Activated CD4-positive, CD25-positive, alpha-beta regulatory T cell (primary cell): ENCODE measurements at places on chromosomes 2 and 18.

- DNase-seq: no peak
These were observed 258.9 kb upstream of the APCDD1 start for GRCh38 chr18:10195529-10195928.

DNA sequence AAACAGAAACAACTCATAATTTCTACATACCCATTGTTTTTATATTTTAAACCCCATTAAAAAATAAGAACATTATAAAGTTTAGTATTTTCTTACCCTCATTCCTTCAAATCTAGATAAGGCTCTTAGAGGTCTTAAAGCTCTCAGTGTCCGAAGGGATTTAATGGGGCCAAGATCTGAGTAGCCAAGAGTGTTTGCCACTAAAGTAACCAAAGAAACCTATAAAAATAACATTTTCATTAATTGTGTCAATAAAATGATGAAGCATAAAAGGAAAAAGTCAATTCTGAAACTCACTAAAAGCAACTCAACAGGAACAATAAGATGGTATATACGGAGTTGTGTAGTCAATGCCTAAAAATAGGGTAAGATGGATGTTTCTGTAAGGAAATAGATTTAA, 105.4 kb upstream of the SCN1A start:
- DNase-seq: no peak

- no peak for DNase-seq
These were observed 3.3 kb upstream of the ZNF532 start for GRCh38 chr18:58861353-58861752.

DNA sequence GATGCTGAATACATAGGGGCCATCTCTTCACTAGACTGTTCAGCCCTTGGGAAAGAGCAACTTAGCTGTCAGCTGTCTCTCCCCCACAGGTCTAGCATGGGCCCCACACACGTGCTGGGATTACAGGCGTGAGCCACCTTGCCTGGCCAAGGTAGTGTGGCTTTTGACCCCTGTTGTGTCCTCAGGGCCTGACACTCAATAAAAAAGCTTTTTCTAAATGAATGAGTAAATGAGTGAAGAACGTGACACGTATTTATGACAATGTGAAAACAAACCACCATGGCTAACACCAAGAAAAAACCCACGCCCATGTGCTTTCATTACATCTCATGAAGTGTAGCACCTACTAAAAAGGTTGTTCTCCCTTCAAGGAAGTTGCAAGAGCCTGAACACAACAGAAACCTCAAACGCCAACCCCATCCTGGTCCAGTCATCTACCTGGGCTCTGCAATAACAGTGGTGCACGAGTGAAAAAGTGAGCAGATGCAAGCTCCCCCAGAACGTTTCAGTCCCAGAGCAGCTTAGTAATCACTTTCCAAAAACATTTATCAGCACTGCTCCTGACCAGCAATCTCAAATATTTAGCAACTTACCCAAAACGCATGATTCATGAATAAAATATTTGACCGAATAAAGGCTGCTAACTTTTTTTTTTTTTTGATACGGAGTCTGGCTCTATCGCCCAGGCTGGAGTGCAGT, 3.4 kb downstream of the WDFY1 start:
- DNase-seq: peak; percentile 39

DNA sequence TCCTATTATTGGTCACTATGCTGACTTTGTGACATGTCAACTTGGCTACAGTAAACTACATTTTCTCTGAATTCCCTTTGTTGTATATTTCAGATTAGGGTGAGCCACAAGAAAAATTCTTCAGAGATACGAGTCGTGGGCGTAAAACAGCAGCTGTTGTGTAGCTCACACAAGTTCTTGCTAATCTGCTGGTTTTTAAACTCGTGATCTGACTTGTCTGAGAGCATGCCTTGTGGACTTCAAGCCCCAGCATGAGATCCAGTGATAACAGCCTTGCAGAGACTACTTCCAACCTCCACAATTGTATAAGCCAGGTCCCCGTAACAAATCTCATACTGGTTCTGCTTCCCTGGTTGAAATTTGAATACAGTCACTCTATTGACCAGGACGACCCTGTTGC, 259.8 kb upstream of the LYPD1 start:
- no peak for DNase-seq

DNA sequence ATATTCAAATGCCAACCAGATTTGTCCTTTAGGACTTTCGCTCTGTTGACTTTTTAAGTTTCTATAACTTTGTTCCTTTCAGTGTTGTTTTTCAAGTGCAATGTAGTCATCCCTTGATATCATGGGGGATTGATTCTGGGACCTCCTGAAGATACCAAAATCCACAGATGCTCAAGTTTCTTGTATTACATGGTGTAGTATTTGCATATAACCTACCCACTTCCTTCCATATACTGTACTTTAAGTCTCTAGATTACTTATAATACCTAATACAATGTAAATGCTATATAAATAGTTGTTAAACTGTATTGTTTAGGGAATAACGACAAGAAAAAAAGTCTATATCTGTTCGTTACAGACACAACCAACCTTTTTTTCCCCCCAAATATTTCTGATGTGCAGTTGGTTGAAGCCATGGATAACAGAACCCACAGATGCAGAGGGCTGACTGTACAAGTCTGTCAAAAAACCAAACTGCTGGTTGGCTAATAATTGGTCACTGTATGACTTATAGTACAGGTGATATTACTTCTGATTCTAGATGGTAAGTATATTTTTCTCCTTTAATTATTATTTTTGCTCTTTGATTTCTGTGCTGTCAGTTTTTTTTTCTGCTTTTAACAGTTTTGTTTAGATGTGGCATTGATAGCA, 201.7 kb upstream of the STON1 start:
- DNase-seq: no peak

DNA sequence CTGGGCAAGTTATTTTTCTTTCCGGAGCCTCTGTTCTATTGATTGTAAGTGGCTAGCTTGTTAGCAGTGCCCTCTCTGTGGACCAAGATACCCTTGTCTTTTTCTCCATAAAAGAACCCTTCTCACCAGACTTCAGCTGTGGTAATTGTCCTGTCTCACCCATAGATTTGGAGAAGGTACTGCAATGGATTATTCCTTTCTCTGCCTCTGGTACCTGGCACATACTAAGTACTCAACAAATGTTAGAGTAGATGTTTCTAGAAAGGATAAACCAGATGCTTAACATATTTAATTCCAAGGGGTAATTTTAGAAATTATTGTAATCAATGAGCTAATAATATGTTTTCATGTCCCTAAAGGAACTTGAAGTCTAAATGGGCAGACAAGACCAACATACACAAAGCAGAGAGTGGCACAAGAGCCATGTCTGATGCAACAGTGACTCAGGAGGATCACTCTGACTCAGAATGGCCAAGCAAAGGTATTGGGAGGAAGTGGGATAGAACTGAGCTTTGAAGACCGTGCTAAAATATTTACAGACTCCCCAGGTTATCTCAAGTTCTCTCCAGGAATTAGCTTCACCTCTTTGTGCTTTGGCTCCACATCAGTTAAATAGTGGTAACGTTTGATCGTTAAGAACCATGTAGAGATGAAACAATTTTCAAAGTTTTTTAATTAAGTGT, 129.7 kb upstream of the OSR1 start:
- no peak for DNase-seq

- DNase-seq: no peak
These were observed 143.4 kb downstream of the NDUFA10 start for GRCh38 chr2:239881561-239882320.

DNA sequence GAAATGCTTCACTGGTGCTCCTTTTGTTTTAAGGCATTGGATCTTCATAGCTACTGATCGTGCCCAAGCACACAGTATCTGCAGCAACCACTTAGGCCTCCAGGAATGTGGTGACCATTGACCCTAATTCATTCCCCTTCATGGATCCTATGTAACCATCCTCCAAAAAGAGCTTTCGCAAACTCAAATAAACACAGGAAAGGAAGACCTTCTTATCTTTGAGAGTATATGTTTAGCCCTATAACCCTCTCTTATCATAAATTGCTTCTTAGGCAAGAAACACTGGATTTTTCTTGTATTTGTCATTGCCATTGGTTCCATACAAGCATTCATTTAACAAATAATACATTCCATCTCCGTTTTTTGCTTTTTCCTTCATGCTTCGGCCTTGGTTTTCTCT, 4.1 kb upstream of the TTR start:
- no peak for DNase-seq

DNA sequence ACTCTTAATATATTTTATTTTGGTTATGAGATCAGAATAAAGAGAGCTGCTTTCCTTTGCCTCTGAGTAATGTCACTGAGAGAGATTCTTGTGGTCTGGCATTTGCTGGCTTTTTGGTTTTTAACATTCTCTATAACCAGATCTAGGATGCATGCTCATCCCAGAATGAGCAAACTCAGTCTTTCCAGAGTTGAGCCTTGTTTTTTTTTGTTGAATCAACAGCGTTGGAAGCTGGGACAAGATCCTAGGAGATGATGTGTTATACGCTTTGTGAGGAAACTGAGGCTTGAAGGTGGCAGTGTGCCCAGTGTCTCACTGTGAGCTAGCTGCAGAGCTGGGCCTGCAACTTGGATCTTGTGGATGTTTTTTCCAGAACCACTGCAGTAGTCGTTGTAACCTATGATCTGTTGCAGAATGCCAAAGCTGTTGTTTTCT, 19.5 kb downstream of the MYO1B start:
- DNase-seq: no peak

GRCh38 chr2:163066085-163066484, 227.5 kb upstream of the KCNH7 start:
- no peak for DNase-seq

DNA sequence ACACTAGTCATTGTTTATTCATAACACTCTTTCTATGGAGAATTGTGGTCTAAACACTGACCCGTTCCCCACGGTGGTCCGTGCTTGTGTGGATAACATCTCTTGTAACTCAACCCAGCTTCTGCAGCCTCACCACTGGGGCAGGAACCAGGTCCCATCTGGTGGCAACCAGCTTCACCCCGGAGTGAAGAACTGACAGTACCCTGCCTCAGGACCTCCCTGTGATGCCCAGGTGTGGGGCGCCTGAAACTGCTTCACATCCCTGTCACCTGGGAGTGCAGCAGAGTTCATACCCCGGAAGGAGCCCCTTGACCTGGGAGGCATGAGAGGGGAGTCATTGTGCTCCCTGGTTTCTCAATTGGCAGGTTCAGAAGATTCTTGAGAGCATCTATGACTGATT, 81.1 kb downstream of the LONRF2 start:
- DNase-seq: no peak

GRCh38 chr2:86764661-86765309, 25.9 kb downstream of the CD8A start:
- no peak for DNase-seq

DNA sequence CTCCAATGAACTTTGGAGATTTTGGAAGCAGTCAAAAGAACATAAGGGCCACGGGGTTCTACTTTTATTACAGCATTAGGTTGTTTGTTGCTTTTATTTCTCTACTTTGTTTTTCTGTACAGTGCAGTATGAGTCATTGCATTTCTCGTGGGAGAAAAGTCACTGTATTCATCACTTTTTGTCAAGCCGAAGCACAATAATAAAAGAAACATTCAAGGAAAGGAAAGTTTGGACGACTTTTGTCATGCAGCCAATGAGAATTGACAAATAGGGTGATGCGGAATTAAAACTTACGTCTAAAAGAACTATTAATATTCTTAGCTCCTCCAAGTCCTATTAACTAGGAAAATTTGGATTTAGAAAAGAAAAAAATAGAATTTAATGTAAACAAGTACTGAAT, 209.9 kb downstream of the TMEM182 start:
- DNase-seq: no peak

DNA sequence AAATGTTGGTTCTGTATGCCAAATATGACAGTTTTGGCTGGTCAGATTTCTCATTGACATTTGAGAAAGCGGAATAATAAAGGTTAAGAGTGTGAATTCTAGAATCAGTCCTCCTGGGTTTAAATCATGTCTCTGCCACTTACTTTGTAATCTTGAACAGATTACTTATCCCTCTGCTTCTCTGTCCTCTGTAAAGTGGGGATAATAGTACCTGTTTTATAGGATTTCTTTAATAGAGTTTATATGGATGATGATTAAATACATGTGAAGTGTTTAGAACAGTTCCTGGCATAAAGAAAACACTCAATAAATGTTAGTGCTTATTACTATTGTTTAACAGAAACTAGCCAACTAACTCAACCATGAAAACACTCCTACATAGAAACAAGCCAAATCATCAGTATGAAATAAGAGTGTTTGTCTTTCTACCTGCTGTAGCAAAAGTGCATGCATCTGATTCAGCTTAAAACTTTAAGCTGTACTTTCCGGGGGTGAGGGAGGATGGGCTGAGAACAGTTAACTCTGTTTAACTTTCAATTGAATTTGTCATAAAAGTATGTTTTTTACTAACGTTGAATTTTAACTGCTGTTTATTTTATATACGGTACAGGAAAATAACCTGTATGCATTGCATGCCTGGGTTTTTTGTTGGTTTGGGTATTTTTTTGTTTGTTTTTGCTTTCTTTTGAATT, 6.8 kb downstream of the HTR2B start:
- no peak for DNase-seq

- no peak for DNase-seq
These were observed 1.7 kb upstream of the PKDCC start for GRCh38 chr2:42045848-42046748.

DNA sequence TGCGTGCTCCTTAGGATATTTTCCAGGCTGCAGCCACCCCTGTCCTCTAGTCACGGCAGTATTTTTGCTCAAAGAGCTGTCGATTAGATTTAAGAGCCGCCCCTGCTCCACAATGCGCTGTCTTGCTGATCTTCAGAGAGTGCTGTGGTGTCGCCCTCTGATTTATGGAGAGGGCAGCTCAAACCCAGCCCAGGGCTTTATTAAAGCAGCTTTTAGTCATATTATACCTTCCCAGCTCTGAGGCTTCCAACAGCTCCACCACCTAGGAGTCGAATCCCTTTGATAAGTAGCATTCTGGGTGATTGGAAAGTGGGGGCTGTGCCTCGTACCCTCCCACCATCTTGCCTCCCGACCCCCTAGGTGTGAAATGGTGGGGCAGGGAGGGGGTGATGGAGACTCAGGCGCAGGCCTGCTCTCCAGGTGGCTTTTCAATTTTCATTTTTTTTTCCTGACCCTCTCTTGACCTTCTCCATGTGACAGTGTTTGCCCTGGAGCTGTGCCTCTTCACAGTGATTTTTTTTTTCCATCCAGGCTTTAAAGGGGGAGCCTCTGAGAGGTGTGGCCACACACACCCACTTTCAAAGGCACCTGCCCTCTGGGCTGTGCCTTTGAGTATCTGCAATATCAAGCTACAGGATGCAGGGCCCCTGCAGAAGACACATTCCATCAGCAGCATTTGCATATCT, 53.1 kb upstream of the NRP2 start:
- no peak for DNase-seq

DNA sequence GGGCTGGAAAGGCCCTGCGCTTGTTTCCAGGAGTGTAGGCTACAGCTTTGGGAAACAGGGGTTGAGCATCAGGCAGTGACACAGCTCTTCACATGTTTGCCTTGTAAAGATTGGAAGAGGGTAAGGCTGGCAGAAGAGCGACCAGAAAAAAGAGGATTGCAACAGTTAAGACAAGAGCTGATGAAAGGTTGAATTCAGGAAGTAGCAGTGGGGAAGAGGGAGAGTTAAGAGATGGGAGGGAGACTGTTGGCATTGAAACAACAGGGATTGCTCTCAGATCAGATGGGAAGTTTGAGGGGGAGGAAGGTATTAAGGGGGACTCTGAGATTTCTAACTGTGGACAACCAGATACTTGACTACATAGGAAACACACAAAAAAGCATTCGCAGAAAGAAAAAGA, 96.9 kb downstream of the CTAGE1 start:
- DNase-seq: no peak
